ENCODE measurements at places on chromosomes 3 and 15. TPM values are rescaled to one million over a fixed set of nuclear protein-coding genes. Genes with fewer than 3 reads are reported as not detected.

The ZDHHC23 gene
- total RNA-seq = 31.1 TPM

The DUOXA1 gene
- 97.0 TPM for total RNA-seq

The THOC7 gene
- total RNA-seq = 43.1 TPM

The TJP1 gene
- total RNA-seq = 108 TPM

DNA sequence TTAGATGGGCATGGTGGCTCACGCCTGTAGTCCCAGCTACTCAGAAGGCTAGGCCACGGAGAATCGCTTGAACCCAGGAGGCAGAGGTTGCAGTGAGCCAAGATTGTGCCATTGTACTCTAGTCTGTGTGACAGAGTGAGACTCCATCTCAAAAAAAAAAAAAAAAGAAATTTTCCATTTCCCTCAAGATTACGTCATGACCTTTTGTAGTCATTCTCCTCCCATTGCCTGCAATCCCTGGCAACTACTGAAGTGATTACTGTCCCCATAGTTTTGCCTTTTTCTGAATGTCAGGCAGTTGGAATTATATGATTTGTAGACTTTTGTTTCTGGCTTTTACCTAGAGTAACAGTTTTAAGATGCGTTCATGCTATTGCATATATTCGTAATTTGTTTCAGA is 28.0 kb downstream of the WDR76 start:
- no peaks in the 10 kb centered on the region for H3K36me3 ChIP-seq
- H3K4me3 ChIP-seq = no peak overlapping the region
- no peak overlapping the region for H3K27ac ChIP-seq
- DNase-seq = no peak
- H3K27me3 ChIP-seq = no peaks in the 10 kb centered on the region

DNA sequence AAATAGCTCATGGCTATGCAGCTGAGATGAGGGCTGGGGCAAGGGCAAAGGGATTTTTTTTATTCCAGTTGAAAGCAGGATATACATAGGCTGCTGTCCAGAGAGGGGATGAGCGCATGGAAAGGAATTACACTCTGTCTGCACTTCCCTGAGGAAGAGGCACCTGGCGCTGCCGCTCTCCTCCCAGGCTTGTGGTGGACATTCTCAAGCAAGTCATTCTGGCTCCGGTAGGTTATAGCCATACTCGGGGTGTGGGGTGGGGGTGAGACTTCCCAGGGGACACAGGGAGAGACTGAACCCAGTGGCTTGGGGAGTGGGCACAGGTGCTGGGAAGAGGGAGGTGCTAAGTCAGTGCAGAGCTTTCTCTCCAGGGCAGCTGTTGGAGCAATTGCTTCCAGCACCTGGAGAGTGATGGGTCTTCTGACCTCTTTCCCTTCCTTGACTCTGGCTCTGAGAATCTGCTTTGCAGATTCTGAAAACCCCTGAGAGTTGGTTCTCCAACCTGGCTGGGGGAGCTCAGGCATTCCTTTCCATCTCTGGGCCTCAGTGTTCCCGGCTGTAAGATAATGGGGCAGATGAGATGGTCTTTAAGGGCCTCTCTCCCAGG is 24.3 kb downstream of the CYP8B1 start:
- no peak for DNase-seq
- peak overlapping the region; percentile 53 for H3K27ac ChIP-seq
- H3K36me3 ChIP-seq = no peaks in the 10 kb centered on the region
- H3K4me3 ChIP-seq = no peak overlapping the region
- peaks cover 19% of the 10 kb centered on the region for H3K4me1 ChIP-seq

GRCh38 chr3:132180337-132180791 is 136.8 kb upstream of the ACP3 start:
- DNase-seq = no peak
- H3K36me3 ChIP-seq = no peaks in the 10 kb centered on the region
- H3K4me3 ChIP-seq = no peak overlapping the region
- no peaks in the 10 kb centered on the region for H3K4me1 ChIP-seq
- no peaks in the 10 kb centered on the region for H3K27me3 ChIP-seq

GRCh38 chr3:85835857-85836440 is 877.2 kb downstream of the CADM2 start:
- no peak overlapping the region for H3K4me3 ChIP-seq
- no peaks in the 10 kb centered on the region for H3K36me3 ChIP-seq
- H3K4me1 ChIP-seq = peaks cover 5% of the 10 kb centered on the region
- H3K27ac ChIP-seq = no peak overlapping the region
- H3K27me3 ChIP-seq = no peaks in the 10 kb centered on the region
- peak; percentile 12 for DNase-seq

- H3K36me3 ChIP-seq = no peaks in the 10 kb centered on the region
- peak overlapping the region; percentile 52 for H3K27ac ChIP-seq
- no peaks in the 10 kb centered on the region for H3K27me3 ChIP-seq
These were observed 9.8 kb upstream of the PLXND1 start for GRCh38 chr3:129616291-129616690.

GRCh38 chr3:169627073-169627472 is 36.4 kb downstream of the MECOM start:
- H3K27me3 ChIP-seq = no peaks in the 10 kb centered on the region
- DNase-seq = no peak
- no peak overlapping the region for H3K27ac ChIP-seq
- H3K4me3 ChIP-seq = no peak overlapping the region
- H3K36me3 ChIP-seq = no peaks in the 10 kb centered on the region
- H3K4me1 ChIP-seq = no peaks in the 10 kb centered on the region

GRCh38 chr3:142958707-142959106 is 4.8 kb downstream of the PAQR9 start:
- H3K36me3 ChIP-seq = no peaks in the 10 kb centered on the region
- H3K27ac ChIP-seq = no peak overlapping the region
- no peak for DNase-seq
- no peak overlapping the region for H3K4me3 ChIP-seq
